ENCODE measurements at places on chromosomes 5 and 9.

GRCh38 chr9:70429899-70430298 lies 15.4 kb upstream of the KLF9 start:
- no peak for DNase-seq

- no peak for DNase-seq
Observed at GRCh38 chr5:16880547-16880946, 55.5 kb downstream of the MYO10 start.

DNA sequence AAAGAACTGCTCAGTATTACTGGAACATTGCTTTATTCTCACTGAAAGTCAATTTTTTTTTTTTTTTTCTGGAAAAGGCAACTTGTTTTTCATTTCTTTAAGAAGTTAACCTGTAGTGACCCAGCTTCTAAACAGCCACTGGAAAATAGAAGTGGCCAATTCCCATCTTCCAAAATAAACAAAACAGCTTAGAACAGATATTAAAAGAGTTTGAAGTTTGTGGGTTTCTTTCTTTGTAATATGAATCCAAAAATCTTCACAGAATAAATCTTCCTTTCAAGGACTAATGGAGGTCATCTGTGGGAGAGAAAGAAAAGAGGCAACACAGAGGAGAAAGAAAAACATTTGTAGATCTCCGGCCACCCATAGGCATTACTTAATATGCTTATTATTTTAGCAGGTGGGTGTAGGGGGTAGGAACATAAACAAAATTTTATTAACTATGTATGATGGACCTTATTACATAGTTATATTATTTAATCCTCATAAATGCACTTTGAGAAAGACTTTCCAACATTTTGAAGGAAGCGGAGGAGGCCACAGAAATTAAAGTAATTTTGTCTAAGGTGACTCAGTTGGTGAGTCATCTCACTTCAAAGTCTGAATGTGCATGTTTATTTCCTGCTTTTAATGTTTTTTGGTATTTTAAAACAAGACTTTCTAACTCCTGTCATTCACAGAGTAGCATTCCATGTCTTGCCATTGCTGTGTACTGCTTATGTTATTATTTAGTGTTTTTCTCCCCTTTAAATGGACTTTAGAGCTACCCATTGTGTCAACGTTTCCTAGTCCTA lies 1791.8 kb upstream of the WWC1 start:
- DNase-seq: no peak

GRCh38 chr9:76013809-76014208 lies 123.3 kb downstream of the PCSK5 start:
- DNase-seq: no peak

- DNase-seq: no peak
Observed at GRCh38 chr9:242461-243080, 27.9 kb downstream of the DOCK8 start.

GRCh38 chr5:156825688-156826087 lies 24.4 kb upstream of the PPP1R2B start:
- no peak for DNase-seq

GRCh38 chr5:115366223-115366622 lies 69.8 kb upstream of the CCDC112 start:
- DNase-seq: no peak

- DNase-seq: no peak
Observed at GRCh38 chr9:132187121-132187620, 25.3 kb downstream of the NTNG2 start.

DNA sequence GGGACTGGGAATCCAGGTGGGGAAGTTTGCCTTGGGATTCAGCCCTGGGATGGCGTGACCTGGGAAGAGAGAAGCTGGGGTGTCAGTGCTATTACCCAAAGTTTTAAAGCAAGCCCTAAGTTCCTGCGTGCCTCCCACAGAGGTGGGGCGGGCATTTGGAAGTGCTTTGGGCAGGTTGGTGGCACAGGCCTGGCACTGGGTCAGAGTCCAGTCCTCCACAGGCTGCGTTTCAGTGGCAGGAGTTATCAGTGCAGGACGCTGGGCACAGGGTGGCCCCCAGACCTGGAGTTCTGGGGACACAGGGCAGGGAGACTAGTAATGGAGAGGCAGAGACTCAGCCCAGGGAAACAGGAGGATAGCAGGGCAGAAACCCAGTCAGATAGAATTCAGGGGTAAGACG lies 147.2 kb downstream of the MAST4 start:
- DNase-seq: no peak

All from HCT116 (cell line).